ENCODE measurements at places on chromosomes 13 and 19.
A peak's percentile ranks its signal among the peaks of the same experiment; 100 is the strongest.

GRCh38 chr19:6056282-6056741, 54.0 kb downstream of the RFX2 start:
- peak overlapping the region; percentile 45 for H3K4me3 ChIP-seq
- peak overlapping the region; percentile 86 for H3K27ac ChIP-seq
- no peak for DNase-seq
- no peaks in the 10 kb centered on the region for H3K27me3 ChIP-seq
- H3K4me1 ChIP-seq = peaks cover 21% of the 10 kb centered on the region
- H3K36me3 ChIP-seq = no peaks in the 10 kb centered on the region

- H3K4me1 ChIP-seq = no peaks in the 10 kb centered on the region
- no peak for DNase-seq
- H3K36me3 ChIP-seq = no peaks in the 10 kb centered on the region
- no peaks in the 10 kb centered on the region for H3K27me3 ChIP-seq
- no peak overlapping the region for H3K4me3 ChIP-seq
Measured at GRCh38 chr19:34851277-34851804, 75.4 kb upstream of the ZNF30 start.

- H3K4me1 ChIP-seq = peaks cover 8% of the 10 kb centered on the region
- H3K36me3 ChIP-seq = peaks cover 11% of the 10 kb centered on the region
- peak overlapping the region; percentile 78 for H3K27ac ChIP-seq
- no peak for DNase-seq
- no peaks in the 10 kb centered on the region for H3K27me3 ChIP-seq
Measured at GRCh38 chr19:36605877-36606478, 865 bp downstream of the ZNF382 start.

- H3K4me3 ChIP-seq = no peak overlapping the region
- peaks cover 6% of the 10 kb centered on the region for H3K4me1 ChIP-seq
- H3K27ac ChIP-seq = no peak overlapping the region
- no peaks in the 10 kb centered on the region for H3K27me3 ChIP-seq
Measured at GRCh38 chr19:40726279-40726678, 9.4 kb downstream of the ITPKC start.

DNA sequence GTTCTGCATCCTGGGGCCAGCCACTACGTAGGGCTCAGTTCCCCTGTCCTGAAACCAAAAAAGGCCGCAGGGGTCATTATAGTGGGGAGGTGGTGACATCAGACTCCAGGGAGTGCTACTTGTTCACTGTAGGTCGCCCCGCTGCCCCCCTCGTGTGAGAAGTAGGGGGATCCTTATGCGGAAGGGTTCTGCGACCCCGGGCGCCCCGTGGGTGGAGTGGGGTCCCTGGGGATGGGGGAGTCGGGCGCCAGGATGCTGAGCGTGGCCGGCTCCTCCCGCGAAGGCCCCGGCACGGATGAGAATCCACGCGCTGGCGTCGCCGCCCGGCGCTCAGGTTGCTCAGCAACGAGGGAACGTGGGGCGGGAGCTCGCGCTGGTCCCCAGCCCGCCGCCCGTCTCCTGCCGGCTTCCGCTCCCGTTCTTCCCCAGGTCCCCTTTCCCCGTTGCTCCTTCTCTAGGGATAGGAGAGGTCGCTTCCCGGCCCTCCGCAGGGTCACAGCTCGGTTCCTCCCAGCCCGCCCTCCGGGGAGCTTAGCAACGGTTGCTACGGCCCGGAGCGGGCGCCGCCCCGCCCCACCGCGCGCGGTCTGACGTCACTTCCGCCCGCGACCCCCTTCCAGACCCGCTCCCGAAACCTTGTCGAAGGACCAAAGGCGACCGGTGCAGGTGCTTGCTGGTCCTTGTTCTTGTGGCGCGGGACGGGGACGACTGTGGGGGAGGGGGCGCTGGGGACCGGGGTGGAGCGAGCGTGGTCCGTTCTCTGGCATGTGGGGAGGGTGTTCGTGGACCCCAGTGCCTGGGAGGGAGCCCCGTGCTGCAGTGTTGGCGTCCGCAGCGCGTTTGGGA, at the start of gene NAT14:
NAT14 (plus strand) TSS at position 596 of the 846 bp plus-strand sequence. CDS start 521 bp downstream, outside the sequence.
- peak; percentile 64 for DNase-seq
- peaks cover 9% of the 10 kb centered on the region for H3K4me1 ChIP-seq
- peak within 1 kb of the TSS; percentile 73 for H3K27ac ChIP-seq
- peaks cover 5% of the 10 kb centered on the region for H3K27me3 ChIP-seq
- H3K36me3 ChIP-seq = no peaks in the 10 kb centered on the region

GRCh38 chr13:42970824-42971690, 21.0 kb downstream of the EPSTI1 start:
- no peak for DNase-seq
- H3K4me1 ChIP-seq = no peaks in the 10 kb centered on the region
- no peaks in the 10 kb centered on the region for H3K27me3 ChIP-seq
- no peak overlapping the region for H3K4me3 ChIP-seq
- H3K27ac ChIP-seq = no peak overlapping the region

DNA sequence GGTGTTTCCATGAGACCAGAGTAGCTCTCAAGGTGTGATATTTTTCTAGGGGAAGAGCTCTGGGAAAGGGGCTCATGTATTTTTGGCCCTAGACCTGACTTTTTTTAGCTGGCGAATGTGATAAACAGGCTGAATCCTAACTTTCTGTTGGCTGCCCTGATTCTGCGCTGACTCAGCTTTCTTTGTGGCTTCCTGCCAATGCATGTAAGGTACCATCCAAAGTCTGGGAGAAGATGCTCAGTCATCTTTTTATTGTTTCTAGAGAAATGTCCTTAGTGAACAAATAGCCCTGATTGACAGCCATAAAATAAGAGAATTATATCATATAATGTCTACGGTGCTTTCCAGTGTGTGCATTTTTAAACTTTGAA, 113.6 kb upstream of the MBNL2 start:
- H3K36me3 ChIP-seq = no peaks in the 10 kb centered on the region
- H3K27me3 ChIP-seq = no peaks in the 10 kb centered on the region
- DNase-seq = no peak
- H3K4me3 ChIP-seq = no peak overlapping the region
- H3K27ac ChIP-seq = no peak overlapping the region
